Regular cardiac myocyte (primary cell): ENCODE measurements at places on chromosomes 16 and 17. TPM values are rescaled to one million over a fixed set of nuclear protein-coding genes. Genes with fewer than 3 reads are reported as not detected.

The SNF8 gene
- total RNA-seq: 63.7 and 217 TPM in 2 replicates

The ITGAD gene
- total RNA-seq: not detected in 2 replicates

The NHLRC4 gene
- total RNA-seq: 1.5 and 3.4 TPM in 2 replicates

The TERF2IP gene
- 51.6 and 61.2 TPM in 2 replicates for total RNA-seq

The TSEN54 gene
- total RNA-seq: 8.2 and 12.3 TPM in 2 replicates

The NEURL4 gene
- total RNA-seq: 12.7 and 23.8 TPM in 2 replicates

The PLCG2 gene
- total RNA-seq: 0.19 and 2.0 TPM in 2 replicates

The GJC1 gene
- total RNA-seq: 15.8 and 40.6 TPM in 2 replicates

The SLC9A5 gene
- 1.2 and 2.3 TPM in 2 replicates for total RNA-seq

The ACAP1 gene
- 0.56 and 0.58 TPM in 2 replicates for total RNA-seq

The FBXO39 gene
- under 0.01 and 0.56 TPM in 2 replicates for total RNA-seq

The C17orf113 gene
- total RNA-seq: under 0.01 and 0.28 TPM in 2 replicates

The USP6 gene
- under 0.01 TPM in 1 of 2 replicates, not detected in the other for total RNA-seq

The TP53TG3F gene
- total RNA-seq: not detected in 2 replicates

The CASKIN2 gene
- total RNA-seq: 3.5 and 4.5 TPM in 2 replicates

The UTP18 gene
- 36.4 and 57.5 TPM in 2 replicates for total RNA-seq

The ZNF629 gene
- 5.4 and 6.7 TPM in 2 replicates for total RNA-seq

The LRRC37A gene
- total RNA-seq: 1.2 and 3.1 TPM in 2 replicates

The CETP gene
- 0.19 and 0.56 TPM in 2 replicates for total RNA-seq

The CNGB1 gene
- total RNA-seq: not detected in 2 replicates

The FZD2 gene
- total RNA-seq: 14.8 and 17.8 TPM in 2 replicates
